ENCODE measurements at places on chromosomes 1 and 21.

DNA sequence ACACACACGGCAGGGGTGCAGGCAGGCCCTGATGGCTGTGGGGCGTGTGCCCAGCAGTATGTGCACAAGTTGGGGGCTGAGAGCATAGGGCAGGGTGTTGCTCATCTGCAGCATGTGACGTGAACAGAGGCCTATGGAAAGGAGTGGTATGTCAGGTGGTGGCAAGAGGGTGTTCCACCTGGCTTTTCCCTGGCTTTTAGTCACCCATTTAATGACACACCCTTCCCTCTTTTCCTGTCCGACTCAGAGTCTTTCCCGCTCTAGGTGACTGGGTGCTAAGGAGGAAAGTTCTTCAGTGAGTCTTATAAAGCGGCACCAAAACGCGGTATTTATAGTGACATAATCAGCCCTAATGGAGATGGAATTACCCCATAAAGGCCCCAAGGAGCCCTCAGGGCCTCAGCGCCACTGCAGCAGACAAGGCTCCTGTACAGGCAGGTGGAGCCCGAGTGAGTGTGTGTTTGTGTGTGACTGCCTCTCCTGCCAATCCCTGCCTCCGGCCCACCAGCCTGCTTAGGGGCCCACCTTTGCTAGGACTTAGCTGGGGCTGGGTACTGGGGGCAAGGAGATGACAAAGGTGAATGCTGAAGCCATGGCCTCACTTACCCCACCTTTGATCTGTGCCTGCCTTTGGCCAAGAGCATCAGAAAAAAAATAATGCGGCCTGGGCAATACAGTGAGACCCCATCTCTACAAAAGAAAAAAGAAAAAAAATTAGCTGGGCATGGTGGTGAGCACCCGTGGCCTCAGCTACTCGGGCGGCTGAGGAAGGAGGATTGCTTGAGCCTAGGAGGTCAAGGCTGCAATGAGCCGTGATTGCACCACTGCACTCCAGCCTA, 3.3 kb upstream of the EPHA2 start:
- DNase-seq, result no peak

DNA sequence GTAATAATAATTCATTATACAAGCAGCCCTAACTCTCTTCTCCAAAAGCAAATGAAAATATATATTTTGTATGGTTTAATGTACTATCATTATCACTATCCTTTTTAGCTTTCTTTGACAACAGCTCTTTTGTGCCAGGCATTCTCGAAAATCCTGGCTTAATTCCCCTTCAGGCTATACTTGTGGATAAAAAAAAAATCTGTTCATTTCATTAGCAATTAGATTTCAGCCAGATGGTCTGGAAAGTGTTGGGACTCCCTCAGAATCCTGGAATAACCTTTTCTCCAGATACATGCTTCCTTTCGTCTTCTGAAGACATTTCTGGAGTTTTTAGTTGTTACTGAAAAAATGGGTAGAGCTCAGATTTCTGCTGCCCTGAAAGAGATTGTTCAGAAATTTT, 83.4 kb upstream of the PLPPR4 start:
- no peak for DNase-seq

DNA sequence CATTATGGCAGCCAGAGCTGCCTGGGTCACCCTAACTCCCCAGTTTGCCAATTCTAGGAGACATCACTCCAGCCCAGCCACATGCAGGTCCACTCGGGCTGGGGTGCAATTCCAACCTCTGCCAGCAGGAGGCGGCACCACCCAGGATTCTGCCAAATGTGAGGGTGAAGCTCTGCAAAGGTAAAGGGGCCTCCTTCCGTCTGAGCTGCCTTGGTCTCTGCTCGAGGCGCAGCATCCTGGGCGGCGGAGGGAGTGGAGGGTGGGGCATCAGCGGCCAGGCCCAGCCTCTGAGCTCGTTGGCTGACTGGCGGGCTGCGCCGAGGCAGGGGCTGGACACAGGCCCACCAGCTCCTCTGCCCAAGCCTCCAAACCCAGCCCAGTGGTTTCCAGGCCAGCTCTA, 63.8 kb downstream of the ARHGEF16 start:
- DNase-seq, result no peak

DNA sequence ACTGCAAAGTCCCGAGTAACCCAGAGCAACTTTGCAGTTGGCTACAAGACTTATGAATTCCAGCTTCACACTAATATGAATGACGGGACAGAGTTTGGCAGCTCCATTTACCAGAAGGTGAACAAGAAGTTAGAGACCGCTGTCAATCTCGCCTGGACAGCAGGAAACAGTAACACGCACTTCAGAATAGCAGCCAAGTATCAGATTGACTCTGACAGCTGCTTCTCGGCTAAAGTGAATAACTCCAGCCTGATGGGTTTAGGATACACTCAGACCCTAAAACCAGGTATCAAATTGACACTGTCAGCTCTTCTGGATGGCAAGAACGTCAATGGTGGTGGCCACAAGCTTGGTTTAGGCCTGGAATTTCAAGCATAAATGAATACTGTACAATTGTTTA, 66.8 kb downstream of the ACBD6 start:
- no peak for DNase-seq

DNA sequence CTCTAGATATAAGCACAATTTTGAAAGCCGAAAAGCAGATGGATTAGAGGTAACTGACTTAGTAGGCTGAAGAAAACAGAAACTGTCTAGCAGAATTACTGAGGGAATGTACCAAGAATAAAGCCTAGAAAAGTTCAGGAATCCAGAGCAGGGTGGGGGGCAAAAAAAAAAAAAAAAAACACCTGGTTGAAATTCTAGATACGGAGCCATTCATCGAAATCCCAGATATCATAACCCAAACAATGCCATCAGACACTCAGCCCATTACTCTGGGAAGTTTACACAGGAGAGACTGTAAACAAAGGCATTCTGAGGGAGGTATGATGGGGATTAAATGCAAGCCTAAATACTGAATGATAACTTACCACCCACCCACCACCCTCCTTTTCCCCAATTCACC, 45.6 kb downstream of the ENAH start:
- DNase-seq, result no peak

GRCh38 chr1:156238248-156238647, 3.7 kb upstream of the BGLAP start:
- DNase-seq, result no peak

- no peak for DNase-seq
These were observed 34.4 kb downstream of the PALMD start for GRCh38 chr1:99680270-99680669.

- DNase-seq, result no peak
These were observed 21.0 kb upstream of the TMEM39B start for GRCh38 chr1:32051706-32052105.
